Astrocyte (in vitro differentiated cells and primary cell): ENCODE measurements at places on chromosomes 2 and 18. TPM values are rescaled to one million over a fixed set of nuclear protein-coding genes. Genes with fewer than 3 reads are reported as not detected.

Gene TEX44
- not detected in 2 replicates for total RNA-seq

Gene TFCP2L1
- total RNA-seq = 0.05 TPM in 1 of 2 replicates, not detected in the other

Gene ZNF519
- total RNA-seq = 5.0 and 7.7 TPM in 2 replicates

Gene OBSL1
- total RNA-seq = 77.5 and 88.1 TPM in 2 replicates

Gene CRYBA2
- total RNA-seq = not detected in 2 replicates

Gene IMPA2
- 4.1 and 4.8 TPM in 2 replicates for total RNA-seq

Gene MC5R
- 0.26 and 0.57 TPM in 2 replicates for total RNA-seq

Gene SPEG
- 71.2 and 76.1 TPM in 2 replicates for total RNA-seq

Gene COLEC11
- total RNA-seq = not detected in 2 replicates

Gene CNRIP1
- 4.0 and 4.4 TPM in 2 replicates for total RNA-seq
